ENCODE measurements at places on chromosomes 1 and 21.

GRCh38 chr1:14737561-14738094 lies 139.1 kb downstream of the KAZN start:
- no peak for DNase-seq

- DNase-seq, result peak; percentile 52
These were observed 2.7 kb downstream of the CAPN2 start for GRCh38 chr1:223714849-223715603.

DNA sequence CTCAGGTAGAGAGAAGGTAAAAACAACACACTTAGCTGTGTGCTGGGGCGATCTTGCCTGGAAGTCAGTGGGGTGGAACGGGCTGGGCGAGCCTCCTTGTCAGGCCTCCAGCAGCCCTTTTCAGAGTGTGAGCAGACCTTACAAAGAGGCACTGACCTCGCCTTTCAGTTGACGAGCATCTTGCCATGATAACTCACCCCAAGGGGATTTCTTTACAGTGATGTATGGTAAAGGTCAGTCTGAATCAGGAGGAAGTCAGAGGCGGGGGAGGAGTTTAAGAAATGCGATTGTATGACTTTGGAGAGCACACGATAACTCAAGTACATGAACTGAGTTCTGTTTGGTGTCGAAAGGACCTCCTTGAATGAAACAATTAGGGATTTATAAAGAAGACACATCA lies 326.5 kb upstream of the PROX1 start:
- DNase-seq, result no peak

DNA sequence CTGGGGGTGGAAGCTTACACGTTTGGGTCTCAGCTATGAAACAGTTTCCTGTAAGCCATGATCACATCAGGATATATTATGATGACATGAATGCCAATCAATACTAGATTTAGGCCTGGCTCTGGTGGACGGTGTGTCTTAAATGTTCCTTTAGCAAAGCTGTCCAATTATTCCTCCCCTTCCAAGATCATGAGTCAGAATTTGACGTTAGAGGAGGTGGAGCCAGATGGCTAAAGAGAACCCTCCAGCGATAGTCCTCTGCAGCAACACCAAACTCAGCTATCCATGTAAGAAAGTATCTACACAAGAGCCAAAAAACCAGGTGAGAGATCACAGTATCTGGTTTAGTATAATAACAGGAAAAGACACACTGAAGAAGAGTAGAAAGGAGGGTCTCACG lies 47.8 kb downstream of the PACC1 start:
- no peak for DNase-seq

GRCh38 chr1:101438359-101438758 lies 201.5 kb downstream of the S1PR1 start:
- peak; percentile 6 for DNase-seq
